ENCODE measurements at places on chromosomes 6 and 20.

DNA sequence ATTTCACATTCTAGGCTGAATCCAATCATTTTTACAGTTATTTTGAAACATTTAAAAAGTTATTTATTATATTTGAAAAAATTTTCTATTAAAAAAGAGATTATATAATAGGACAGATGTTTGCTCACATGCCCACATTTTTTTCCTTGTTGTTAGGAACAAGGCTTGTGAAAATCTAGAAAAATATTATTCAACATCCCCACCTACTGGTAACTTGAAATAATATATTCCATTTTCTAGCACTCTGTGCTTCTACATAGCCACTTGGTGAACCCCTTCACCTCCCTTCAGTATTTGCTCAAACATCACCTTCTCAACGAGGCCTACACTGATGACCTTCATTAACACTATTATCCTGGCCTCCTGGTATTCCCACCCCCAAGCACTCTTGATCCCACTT lies 18.3 kb upstream of the GPRC6A start:
- peak; percentile 6 for DNase-seq

GRCh38 chr20:20956513-20956931 lies 149.6 kb downstream of the LINC00237 start:
- no peak for DNase-seq

GRCh38 chr6:11213422-11214021 lies 18.9 kb downstream of the NEDD9 start:
- DNase-seq, result no peak

DNA sequence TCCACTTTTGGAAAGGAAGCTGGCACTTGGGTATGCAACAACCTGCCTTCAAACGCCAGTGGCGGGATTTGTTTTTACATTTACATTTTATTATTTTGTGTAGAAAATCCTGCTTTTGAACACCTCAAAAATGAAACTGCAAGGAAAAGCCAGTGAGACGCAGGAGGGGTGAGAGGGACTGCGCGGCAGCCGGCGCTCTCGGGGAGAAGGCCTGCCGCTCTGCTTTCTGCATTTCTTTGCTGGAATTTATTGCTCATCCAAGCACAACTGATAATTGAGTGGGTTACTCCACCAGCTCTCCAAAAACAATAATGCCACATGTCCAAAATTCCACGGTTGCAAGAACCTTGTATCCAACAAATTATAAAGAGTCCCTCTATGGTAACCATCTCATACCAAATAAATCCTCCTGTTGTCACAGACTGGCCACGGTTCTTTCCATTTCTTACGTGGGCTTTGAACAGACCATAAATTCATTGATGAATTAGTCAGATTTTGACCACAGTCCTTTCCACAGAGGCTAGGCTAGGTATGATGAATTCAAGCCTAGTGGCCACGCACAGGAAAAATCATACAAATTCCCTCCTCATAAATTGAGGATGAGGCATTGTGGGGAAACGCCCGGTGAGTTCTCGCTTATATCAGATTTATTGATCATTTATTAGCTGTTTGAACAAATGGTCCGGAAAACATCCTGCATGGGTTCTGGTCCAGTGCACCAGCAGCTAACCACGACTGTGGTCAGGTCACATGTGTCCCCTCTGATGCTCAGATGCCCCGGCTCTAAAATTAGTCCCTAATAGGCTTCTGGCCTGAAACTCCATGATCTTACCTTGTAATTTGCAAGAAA lies 31.6 kb upstream of the FOXC1 start:
- no peak for DNase-seq

DNA sequence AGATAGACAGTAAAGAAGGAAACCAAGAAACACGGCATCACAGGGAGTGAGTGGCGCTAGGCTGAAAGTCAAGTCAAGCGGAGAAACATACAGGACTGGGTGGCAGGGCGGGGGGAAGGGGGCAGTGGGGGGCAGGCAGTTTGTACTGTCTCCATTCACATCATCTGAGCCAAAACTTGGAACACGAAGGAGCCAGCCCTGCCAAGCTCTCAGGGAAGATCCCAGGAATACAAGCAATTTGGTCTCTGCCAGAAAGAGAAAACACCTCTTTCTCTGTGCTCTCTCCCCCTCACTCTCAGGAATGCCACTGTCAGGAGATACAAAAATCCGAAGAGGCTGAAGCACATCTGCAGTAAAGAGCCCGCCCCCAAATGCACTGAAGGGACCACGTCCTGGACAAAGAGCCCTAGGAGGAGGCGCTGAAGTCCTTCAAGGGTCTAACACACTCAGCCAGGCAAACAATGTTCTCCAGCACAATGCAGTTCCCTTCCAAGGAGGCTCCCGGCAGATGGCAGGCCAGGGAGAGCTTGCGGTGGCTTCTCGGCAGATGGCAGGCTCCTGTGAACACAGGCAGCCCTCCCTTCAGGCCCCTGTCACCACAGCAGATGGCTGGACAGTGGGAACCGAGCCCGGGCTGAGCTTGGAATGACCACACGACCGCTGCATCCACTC lies 90.0 kb downstream of the ATP9A start:
- no peak for DNase-seq

DNA sequence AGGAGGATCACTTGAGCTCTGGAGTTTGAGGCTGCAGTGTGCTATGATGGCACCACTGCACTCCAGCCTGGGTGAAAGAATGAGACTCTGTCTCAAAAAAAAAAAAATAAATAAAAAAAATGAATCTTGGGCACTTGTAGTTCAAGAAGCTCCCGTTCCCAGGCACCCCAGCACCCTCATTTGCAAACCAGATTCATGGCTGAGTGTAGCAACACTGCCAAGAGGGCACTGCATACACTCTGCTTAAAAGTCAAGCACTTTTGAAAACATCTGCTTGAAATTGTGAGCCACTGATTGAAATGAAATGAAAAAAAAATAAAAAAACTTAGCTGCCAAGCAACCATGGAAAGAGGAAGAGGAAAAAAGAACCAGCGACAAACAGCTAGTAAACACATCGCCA lies 124.7 kb upstream of the SASH1 start:
- no peak for DNase-seq

GRCh38 chr20:21360705-21361104 lies 36.6 kb downstream of the NKX2-4 start:
- no peak for DNase-seq

GRCh38 chr6:112806163-112806865 lies 459.2 kb downstream of the RFPL4B start:
- DNase-seq, result no peak

DNA sequence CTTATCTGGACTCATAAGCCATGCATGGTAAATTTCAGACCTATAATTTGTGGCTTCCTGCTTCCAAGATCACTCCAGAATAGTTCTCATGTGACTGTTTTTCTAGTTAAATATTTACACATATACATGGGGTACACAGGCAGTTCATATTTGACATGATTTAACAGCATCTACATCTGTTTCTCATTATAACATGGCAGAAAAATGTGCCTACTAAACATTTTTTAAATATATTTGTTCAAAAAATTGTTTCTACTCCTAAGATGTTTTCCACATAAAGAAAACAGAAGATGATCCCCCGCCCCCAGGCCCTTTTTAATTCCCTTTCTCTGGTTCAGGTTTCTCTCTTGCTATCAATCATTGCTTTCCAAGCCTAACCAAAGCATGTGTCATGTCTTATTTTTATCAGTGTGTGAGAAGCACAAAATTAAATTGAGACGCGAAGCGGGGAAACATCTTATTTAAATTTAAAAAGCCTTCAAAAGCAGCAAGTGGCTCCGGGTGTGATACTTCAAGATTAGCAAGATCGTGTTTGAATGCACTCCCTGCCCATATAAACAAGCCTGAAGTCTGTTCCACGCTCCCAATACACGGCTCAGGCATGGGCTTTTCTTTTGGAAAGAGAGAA lies 37.3 kb downstream of the IPCEF1 start:
- DNase-seq, result no peak

DNA sequence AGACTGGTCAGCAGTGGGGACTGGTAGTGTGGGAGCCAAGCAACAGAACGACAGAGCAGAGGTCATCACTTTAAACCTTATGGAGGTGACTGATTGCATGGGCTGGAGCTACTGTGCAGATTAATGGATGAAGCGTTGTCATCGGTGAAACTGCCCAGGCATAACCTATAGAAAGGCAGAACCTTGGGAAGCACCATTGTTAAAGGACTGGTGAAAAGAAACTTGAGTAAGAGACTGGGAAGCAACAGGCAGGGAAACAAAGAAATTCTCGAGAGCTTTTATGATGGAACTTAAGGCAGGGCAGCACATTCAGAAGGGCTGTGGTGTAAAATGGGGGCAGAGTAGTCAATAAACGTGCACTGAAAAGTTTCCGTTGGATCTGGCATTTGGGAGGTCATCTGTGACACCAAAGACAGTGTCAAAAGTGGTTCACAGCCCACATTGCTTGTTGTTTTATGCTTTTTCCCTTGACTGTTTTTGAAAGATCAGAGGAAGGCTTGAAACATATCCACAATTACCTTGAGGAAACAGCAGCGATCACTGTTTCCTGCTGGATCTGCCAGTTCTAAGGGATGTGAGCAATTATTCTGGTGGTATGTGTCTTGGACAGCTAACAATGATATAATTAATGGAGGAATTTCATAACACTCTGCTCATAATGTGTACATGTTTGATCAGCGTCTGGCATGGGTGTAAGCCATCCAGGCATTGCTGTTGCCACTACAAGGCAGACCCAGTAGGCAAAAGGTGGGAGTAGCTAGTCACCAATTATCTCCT lies 62.7 kb downstream of the LRRC1 start:
- DNase-seq, result no peak

Measured in hematopoietic multipotent progenitor cell treated with erythropoietin and hydrocortisone succinate and interleukin-3 and kit ligand, for 15 days (in vitro differentiated cells).